ENCODE measurements at places on chromosomes 2 and 18.
A peak's percentile ranks its signal among the peaks of the same experiment; 100 is the strongest.

DNA sequence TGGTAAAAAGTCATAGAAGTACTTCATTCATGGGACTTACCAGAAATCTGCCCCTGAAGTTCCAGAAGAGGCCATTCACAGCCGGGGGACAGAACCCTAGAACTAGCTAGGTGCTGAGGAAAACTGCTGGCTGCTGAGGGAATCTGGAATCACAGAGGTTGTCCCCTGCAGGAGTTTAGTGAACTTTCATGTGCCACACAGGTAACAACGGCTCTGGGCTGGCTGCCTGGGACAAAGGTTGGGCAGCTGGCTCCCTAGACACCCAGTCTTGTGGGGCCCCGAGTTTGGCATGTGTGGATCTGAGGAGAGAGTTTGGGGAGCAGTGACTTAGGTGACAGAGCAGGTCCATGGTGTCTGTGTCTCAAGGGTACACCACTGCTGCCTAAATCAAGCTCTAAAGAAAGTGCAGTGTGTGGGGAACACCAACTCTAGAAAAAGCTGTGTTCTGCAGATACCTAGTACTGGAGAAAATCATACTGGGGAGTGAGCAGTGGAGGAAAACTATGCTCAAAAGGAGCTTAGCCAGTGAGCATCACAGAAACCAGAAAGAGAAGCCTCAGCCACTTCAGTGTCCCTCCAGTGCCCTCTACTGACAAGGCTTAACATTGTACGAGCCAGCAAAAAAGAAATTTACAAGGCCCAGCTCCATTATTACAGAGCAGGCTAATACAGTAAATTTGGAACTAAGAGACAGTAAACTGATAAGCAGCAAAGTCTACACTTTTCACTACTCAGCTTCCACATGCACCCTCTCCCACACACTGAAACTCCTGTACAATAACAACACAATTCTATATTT is 15.2 kb downstream of the GALNT3 start:
- no peak for DNase-seq

GRCh38 chr2:144914113-144914512 is 394.2 kb upstream of the ZEB2 start:
- DNase-seq: no peak

- no peak for DNase-seq
These were observed 338.9 kb downstream of the CCDC85A start for GRCh38 chr2:56522605-56523089.

GRCh38 chr2:71306762-71307161 is 24.8 kb upstream of the ZNF638 start:
- no peak for DNase-seq

GRCh38 chr2:102074152-102074783 is 68.3 kb upstream of the IL1R1 start:
- no peak for DNase-seq

DNA sequence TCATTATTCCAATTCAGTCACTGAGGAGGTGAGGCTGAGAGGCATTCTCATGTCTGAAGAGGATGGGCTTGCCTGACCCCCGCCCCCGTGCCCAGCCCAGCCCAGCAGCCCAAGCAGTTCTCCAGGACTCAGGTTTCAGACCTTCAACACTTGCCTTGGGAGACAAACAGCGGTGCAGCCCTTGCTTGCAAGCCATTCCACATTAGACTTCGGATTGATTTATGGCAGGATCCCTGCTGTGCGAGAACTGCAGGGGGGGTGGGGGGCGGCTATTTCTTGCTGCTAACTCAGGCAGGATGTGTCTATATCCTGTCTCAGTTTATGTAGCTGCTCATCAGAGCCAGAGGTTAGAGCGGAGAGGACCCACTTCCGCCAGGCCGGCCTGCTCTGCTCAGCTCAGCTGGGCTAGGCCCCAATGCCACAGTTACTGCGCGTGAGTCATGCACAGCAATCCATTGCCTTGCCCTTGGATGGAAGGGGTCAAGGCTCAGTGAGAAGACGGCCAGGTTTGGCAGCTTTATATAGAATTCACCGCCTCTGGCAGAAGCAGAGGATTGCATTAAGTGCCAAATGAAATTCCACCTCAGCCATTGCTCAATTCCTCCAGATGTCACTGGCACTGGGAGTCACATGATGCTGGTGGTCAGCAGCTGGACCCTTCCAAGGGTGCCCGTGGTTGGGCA is 1.8 kb downstream of the GYPC start:
- peak; percentile 52 for DNase-seq

DNA sequence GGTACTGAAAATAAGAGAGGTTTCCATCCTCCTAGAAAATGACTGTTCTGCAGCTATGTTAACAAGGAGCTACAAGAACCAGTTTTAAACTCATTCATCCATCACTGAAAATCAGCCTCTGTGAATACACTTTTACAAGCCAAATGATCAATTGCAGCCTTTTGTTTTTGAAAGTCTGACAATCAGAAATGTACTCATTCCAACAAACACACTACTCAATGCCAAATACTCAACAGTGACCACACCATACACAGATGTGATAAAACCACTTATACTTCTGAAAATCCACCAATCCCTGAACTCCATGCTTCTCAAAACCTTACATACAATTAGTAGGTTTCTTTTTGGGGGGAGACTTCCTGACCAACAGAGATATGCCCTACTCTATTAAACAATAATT is 663.9 kb upstream of the CHAC2 start:
- DNase-seq: no peak

Measured in activated CD8-positive, alpha-beta memory T cell treated with anti-CD3 and anti-CD28 coated beads for 48 hours (primary cell).